Stimulated activated CD4-positive, alpha-beta T cell treated with anti-CD3 and anti-CD28 coated beads, Interleukin-1b, Interleukin-23, amount 100 ng/mL, for 4 hours (primary cell): ENCODE measurements at places on chromosomes 6 and 20.

DNA sequence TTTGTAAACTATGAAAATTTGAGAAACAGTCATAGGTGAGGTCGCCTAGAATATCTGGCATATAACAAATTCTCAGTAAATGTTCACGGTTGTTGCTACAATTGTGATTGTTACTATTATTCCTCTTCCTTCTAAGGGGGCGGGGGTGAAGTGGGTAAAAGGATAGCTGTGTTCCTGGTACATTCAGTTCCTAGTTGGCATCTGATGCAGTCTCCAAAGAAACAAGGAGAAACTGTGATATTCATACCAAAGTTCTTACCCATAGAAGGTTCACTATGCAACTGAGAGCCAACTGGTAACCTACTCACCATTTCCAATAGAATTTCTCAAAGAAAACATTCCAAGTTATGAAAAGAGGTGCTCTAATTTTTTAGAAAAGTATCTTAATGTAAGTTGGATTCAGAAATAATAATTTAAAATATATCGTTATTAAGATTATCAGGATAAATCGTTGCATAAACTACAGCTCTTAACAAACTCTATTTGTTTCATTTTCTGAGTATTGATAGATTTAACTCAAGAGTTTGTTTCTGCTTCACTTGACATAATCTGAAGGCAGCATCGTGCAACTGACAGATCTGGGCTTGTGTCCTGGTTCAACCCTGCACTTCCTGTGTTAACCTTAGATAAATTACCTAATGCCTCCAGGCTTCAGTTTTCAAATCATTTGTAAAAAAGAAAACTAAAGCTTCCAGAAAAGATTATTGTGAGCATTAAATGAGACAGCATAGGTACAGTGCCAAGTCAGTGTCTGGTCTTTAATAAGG is 13.3 kb upstream of the MAP7 start:
- no peak for DNase-seq

GRCh38 chr6:14501240-14501639 is 383.7 kb downstream of the CD83 start:
- no peak for DNase-seq

DNA sequence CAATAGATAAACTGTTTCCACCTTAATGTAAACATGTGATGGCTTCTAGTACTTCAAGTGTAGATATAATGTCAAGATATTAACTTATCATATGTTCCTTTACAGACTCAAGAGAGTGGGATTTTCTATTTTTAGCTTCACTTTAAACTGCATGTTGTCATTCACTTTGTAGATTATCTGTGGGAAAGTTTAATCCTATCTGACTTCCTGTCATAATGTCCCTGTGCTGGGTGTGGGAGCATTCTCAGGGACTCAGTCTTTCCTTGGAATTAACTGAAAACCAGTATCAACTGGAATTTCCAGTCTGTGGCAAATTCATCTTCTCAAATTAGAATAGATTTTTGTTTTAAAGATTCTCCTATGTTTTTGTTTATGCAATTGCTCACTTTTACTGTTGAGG is 226.1 kb upstream of the FERMT1 start:
- DNase-seq = no peak

- no peak for DNase-seq
Observed at GRCh38 chr20:61170496-61171320, 81.4 kb upstream of the CDH4 start.

DNA sequence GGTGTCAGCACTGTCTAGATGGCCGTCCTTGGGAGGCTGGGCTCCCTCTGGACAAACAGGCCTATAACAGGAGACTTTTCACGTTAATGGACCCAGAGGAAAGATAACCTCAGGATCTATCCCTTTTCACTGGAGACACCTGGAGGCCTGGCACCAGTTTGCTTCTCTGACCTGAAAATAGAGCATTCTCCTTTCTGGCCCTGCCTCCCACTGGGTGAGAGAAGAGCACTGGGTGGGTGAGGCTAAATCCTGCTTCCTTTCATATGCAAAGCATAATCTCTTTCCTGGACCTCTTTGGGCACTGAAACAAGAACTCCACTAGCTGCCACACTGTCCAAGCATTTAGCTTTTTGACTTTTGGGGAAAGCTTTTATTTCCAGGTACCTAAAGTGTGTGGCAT is 78.3 kb downstream of the FOXO3 start:
- DNase-seq = no peak

- DNase-seq = no peak
Observed at GRCh38 chr6:95682476-95682875, 105.1 kb downstream of the MANEA start.
